ENCODE measurements at places on chromosomes 1 and 21. TPM values are rescaled to one million over a fixed set of nuclear protein-coding genes. Genes with fewer than 3 reads are reported as not detected.

AMPD1 gene
- total RNA-seq = not detected

NPR1 gene
- under 0.01 TPM for total RNA-seq

CA6 gene
- total RNA-seq = not detected

SPRR2B gene
- total RNA-seq = not detected

SAMD13 gene
- 0.49 TPM for total RNA-seq

TFF3 gene
- total RNA-seq = not detected

ITLN1 gene
- not detected for total RNA-seq

ANXA9 gene
- 0.16 TPM for total RNA-seq

PCNT gene
- 27.1 TPM for total RNA-seq
